ENCODE measurements at places on chromosomes 12 and 14.

DNA sequence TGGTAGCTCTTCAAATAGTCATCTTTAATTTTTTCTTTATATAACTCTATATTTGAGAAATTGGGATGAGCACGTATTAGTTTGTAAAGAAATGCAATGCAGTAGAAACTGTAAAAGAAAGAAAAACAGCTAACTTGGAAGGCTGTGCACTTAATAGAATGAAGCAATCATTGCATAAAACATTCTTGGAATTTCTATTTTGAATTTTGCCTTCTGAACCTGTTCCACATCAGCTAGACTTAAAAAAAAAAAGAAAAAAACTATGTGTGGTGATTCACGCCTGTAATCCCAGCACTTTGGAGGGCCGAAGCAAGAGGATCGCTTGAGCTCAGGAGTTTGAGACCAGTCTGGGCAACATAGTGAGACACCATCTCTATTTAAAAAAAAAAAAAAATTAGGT, 29.4 kb downstream of the SCN8A start:
- DNase-seq: no peak

- no peak for DNase-seq
These were observed 46.5 kb upstream of the AMIGO2 start for GRCh38 chr12:47126246-47126645.

DNA sequence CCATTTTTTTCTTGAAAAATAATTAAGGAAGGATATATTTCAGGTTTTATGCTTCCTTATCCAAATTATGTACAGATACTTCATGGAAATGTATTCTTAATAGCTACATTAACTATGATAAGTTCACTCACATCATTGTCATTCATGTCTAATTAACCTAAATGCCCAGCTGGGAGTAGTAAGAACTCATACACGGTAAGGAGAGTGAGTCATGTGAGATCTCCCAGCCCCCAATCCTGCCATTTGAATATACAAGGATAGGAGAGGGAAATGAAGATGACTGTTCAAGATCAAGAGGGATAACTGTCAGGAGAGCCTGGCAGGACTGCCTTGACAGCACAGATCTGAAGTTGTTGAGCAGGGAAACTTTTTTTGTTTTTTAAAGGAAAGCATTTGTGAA, 343.4 kb upstream of the USP15 start:
- no peak for DNase-seq

- no peak for DNase-seq
These were observed 102.0 kb upstream of the MYL2 start for GRCh38 chr12:111022386-111022785.

- DNase-seq: no peak
These were observed 39.4 kb downstream of the ETV6 start for GRCh38 chr12:11688831-11689230.

DNA sequence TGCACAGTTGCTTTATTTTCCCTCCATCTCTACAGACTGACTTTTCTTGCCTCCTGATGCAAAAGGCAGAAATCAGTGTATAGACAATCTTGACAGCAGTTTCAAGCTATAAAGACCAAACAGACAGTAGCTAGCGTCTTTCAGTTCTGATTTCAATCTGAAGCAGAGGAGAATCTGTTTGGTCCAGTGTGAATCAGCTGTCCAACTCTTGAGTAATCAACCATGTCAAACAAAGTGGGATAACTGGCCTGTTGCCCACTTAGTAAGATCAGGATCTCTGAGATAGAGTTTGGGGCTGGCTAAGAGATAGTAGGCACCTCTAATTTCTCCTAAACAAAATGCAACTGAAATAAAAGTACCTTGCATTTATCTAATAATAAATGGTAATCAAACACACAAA, 797.4 kb upstream of the FBXO33 start:
- DNase-seq: no peak

DNA sequence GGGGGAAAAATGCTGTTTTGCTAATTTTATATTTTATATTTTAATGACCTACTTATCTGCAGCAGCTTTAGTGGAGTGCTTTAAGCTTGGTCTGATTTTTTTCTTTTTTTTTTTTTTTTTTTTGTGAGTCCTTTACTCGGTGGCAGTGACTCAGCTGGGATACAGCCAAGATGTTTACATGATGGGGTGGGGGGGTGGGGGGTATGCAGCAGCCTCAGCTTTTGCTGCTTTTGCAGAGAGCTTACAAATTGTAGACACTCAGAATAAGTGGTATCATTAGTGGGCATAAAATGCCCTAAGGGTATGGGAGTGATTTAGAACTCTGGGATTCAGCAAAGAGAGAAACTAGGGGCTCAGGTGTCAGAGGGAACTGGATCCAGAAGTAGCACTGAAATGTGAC, 38.2 kb upstream of the ARHGAP5 start:
- DNase-seq: no peak

DNA sequence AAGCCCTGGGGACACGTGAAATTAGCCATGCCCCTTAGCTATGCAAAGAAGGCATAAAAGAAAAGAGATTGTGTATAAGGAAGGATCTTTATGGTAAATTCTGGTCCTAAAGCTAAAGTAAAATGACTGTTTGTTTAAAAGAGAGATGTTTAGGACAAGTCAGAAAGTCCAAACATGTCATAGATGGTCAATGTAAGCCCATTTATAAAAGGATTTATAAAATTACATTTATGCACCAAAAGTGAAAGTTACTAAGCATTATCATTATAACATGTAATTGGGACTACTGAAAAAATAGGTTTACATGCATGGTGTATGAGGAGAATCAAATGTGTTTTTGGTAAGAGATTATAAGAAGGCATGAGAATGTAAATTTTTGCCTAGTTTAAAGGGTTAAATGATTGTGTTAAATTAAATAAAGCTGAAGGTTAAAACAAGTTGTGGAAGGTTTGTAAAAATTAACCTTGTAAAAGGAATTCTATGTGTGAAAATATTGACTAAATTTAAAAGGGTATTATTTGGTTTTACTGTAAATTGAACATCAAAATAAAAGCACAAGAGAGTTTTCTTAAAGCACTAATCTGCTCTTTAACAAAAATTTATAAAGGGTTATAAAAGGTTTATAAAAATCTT, 50.4 kb upstream of the TSPAN8 start:
- no peak for DNase-seq

GRCh38 chr12:24039113-24039525, 89.6 kb upstream of the SOX5 start:
- peak; percentile 70 for DNase-seq

DNA sequence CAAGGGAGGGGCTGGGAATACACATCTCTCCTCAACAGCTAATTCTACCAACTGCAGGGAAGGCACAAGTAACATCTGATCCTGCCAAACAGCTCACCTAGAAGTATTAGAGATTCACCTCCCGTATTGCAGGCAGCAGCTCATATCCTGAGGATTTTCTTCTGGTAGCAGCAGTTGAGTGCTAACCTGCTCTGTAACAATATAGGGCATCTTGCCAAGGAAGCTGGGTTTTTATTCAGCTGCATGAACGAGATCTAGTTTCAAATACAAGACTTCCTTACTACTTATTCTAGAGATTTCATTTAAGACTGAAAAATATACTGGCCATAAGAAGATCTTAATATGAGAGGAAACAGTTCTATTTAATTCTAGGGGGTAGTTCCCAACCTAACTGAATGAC, 261.4 kb upstream of the USP15 start:
- DNase-seq: no peak

GRCh38 chr12:11133162-11133561, 1.3 kb downstream of the TAS2R30 start:
- no peak for DNase-seq

GRCh38 chr14:102731871-102732800, 45.1 kb upstream of the TRAF3 start:
- no peak for DNase-seq

DNA sequence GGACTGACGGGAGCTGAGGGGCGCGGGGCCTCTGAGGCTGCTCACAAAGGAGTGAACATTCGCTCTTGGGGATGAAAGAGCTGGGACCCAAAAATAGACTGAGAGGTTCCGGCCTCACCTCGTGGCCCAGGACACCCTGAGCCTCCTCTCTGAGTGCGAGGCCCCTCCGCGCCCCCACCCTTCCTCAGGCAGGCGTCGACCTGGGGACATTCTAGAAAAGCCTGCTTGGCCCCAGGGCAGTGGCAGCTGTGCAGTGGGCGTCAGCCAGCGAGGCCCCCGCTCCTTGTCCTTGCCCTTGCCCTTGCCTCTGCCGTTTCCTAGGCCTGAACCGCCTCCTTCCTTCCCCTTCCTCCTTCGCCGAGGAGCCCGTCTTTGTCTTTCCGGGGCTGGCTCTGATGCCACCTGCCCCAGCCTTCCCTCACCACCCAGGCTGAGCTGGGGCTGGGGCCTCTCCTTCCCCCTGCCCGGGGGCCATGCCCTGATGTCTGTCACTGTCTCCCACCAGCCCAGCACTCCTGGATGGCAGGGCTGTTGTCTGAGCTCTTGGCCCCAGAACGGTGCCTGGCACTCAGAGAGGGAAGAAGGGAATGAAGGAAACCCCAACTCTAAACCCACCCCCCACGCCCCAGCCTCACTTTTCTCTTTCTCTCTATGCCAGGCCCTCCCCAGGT, 208.2 kb upstream of the RTL1 start:
- DNase-seq: no peak

DNA sequence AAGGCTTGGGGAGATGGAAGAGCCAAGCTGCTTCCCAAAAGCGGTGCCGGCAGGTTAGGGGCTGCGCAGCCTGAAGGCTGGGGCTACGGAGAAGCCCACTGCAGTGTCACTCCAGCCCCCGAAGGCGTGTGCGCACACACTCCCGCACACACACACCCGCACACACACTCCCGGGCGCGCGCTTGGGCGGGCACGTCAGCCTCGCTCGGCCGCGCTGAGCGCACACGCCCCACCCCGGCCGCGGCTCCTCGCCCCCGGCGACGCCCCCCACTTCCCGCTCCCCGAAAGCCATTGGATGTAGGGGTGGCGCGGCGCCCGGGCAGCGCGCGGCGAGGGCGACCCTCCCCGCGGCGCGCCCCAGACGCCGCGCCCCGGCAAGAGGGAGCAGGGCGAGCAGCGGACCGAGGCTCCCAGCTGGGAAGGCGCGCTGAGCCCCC, at the start of gene KCNK10:
Gene KCNK10 (minus strand): TSS at position 184 of the 437 bp plus-strand sequence. CDS start 471 bp downstream, outside the sequence.
- no peak for DNase-seq

DNA sequence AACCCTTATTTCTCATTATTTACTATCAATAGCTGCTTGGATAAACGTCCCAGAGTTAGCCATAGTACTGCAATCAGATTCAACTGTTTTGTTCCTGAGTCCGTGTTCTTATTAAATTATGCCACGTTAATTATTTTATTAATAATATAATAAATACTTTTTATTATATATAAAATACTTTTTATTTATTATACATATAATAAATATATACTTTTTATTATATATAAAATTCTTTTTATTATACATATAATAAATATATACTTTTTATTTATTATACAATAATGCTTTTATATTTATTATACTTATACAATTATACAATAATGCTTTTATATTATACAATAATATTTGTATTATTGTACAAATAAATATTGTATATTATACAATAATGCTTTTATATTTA, 11.1 kb downstream of the STRAP start:
- no peak for DNase-seq

DNA sequence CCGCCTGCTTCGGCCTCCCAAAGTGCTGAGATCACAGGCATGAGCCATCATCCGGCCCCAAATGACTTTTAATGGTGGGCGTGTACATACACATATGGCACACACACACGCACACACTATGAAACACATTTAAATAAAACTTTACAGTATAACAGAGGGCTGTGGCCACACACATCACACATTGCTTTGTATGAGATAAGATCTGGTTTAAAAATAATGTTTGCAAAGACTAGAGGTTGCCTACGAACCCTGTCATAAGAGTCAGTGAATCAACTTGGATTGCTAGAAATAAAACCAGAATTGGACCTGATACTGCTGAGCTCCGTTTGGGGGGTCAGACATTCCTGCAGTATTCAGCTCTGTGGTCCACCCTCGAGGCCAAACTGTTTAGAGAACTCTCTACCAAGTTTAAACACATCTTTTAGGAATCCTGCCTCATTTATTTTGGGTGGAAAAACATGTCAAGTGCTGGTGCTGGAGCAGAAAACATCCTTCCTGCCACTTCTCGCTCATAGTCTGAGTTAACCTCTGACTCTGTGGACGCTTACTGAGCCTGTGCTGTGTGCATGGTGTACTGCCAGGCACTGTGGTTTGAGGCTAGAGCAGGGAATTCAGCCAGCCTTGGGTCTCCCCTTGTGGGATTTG, 47.8 kb upstream of the EML1 start:
- no peak for DNase-seq

DNA sequence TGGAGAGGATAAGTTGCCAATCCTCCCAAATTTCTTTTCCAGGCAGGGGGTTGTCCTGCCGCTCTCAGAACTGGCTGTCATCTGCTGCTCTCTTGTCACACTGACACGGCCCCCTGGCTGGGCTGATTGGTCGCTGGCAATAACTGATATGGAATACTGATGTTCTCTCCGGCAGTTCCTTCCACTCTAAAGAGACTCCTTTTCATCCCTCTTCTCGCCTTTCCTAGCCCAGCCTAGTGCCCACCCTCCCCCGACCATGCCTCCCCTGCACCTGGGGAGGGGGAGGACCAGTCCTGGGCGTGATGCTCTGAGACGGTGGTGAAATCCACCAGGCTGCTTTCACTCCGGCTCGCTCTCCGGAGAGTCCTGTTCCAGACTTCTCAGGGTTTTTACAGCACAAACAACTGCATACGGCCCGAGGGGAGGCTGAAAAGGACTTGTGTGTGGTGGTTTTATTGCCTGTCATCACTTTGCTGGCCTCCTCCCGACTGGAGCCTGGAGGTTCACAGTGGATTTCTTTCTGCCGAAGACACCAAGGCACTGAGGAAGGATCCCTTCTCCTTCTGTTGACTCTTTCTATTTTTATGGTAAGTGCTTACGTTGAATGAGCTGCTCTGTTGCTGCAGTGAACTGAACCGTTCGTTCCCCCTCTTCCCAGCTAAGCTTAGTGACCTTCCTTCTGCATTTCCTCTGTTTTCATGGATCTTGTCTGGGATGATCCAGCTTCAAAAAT, at the start of gene ANO4:
Gene ANO4 (plus strand): TSS at position 336 of the 733 bp plus-strand sequence. CDS start 107,010 bp downstream, outside the sequence.
- no peak for DNase-seq

DNA sequence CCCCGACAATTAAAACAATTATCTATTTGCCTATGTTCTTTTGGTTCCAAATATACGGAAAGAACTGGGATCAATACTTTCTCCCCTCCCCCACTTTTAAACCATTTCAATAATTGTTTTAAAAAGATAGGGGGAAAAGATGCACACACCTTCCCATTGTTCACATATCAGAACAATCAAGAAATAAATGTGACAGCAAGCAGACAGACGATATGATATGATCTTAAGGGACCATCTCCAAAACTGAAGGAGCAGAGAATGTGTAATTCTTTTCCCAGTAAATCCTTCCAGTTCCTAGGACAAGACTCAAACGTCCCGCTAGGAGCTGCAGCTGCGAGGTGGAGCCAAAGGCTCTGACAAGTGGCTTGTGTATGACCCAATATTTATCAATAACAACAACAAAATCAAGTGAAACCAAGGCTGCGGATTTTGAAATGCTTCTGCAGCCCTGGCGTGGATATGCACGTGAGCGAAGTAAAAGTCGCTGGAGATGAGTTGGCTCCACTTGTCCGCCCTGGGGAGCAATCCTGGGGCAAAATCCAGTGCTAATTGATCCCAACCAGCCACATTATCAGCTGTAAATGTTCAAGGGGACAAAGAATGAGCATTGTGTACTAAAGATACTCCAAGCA, 8.2 kb upstream of the FOXG1 start:
- no peak for DNase-seq

GRCh38 chr14:75875958-75876357, 105.8 kb downstream of the TGFB3 start:
- DNase-seq: no peak

- DNase-seq: no peak
These were observed 26.2 kb downstream of the SNRPF start for GRCh38 chr12:95884998-95885397.

GRCh38 chr12:116600959-116601918, 42.1 kb downstream of the MAP1LC3B2 start:
- no peak for DNase-seq
